Suppressor macrophage treated with lipopolysaccharide for 1 hour (primary cell): ENCODE measurements at places on chromosomes 5 and 9.

DNA sequence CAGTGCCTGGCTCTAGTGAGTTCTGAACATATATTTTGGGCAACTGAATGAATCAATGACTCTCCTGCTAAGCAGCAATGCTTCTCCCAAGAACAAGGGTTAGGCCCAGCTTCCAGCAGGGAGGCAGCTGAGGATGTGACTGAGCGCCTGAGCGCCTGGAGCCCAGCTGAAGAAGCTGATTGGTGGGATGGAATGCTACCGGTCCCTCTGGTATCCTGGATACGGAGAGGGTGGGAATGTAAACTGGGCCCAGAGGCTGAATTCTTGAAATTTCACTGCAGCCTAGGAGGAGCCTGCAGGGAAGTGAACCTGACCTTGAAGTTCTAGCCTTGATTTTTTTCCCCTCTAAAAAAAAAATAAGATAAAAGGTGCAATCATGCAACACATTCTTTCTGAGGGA lies 43.2 kb downstream of the WWC1 start:
- DNase-seq: no peak

GRCh38 chr5:178839319-178839704 lies 20.4 kb upstream of the ZNF354B start:
- DNase-seq: peak; percentile 76

DNA sequence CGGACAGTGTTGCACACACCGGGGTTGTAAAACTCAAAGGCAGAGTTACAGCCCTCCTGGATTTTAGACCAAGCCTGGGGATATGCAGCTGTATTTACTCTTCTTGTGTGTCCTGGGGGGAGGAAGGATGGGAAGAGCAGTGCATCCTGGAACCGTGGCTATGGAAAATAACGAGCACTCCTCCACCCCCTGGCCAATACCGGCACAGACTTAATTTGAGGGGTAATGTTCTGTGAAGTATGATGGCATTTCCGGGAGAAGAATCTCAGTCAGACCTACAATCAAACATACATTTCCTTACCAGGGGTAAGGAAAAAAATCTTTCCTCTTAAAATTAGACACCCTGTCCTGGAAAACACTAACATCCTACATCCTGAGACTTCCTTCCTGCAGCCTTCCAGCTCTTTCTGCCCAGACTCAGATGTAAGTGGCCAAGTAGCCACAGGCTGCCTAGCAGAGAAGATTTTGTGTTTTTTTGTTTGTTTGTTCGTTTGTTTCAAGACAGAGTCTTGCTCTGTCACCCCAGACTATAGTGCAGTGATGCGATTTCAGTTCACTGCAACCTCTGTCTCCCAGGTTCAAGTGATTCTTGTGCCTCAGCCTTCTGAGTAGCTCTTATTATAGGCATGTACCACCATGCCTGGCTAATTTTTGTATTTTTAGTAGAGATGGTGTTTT lies 11.0 kb upstream of the ERMP1 start:
- DNase-seq: no peak

DNA sequence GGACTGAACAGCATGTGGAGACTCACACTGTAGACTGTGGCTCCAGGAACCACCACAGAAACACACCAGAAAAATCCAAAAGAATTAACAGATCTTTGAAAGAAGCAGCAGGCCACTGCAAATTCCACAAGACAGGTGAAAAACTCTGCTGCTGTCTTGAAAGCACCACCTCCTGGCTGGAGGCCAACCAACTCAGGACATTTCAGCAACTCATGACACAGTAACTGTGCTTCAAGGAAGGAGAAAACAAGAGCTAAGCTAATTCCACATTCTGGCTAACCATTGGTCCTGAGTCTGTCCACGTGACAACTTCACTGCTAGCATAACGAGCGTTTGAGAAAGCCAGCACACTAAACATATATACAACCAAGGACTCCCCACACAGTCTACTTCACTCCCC lies 625.1 kb downstream of the PRELID2 start:
- DNase-seq: no peak

- peak; percentile 83 for DNase-seq
Observed at GRCh38 chr9:16871336-16872151, 1.1 kb upstream of the BNC2 start.

DNA sequence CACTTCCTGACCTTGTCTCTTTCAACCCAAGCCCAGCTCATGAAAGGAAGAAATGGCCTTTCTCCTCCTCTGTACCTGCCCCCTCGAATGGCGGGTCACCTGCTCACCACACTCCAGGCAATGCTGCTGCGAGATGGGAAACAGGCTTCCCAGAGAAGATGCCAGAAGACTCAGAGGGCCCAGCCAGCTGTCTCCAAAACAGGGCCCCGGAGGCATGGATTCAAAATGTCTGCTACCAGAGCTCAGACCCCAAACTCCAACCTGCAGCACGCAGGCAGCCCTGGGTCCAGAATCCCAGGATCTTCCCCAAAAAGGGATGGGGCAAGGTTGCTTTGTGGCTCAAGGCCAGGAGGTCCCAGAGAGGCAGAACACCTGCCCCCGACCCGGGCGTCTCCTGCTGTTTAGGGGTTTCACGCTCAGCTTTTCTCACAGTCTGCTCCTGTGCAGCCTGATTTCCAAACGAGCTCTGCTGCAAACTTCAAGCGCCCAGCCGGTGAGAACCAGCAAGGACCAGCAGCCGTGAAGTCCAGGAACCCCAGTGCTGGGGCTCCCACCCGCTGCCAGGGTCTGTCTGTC lies 42.5 kb downstream of the VAV2 start:
- DNase-seq: no peak

DNA sequence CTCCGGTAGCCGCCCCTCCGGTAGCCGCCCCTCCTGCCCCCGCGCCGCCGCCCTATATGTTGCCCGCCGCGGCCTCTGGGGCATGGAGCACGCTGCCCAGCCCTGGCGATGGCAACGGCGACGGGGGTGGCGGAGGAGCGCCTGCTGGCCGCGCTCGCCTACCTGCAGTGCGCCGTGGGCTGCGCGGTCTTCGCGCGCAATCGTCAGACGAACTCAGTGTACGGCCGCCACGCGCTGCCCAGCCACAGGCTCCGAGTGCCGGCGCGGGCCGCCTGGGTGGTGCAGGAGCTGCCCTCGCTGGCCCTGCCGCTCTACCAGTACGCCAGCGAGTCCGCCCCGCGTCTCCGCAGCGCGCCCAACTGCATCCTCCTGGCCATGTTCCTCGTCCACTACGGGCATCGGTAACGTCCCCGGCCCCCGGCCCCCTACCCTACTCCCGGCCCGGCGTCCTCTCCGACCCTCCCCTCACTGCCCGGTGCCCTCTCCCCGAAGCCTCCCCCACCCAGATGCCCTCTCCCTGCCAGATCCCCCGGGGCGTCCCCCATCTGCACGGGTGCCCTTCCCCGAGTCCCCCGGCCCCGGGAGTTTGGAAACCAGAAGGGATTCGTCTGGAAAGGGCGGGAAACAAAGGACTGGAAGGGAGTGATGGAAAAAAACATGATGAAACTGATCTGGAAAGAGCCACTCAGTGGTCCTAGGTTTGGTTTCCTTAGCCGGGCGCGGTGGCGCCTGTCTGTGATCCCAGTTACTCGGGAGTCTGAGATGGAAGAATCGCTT lies 417 bp downstream of the SRD5A1 start:
- DNase-seq: peak; percentile 39

GRCh38 chr9:16718952-16719351 lies 151.5 kb downstream of the BNC2 start:
- DNase-seq: no peak

GRCh38 chr5:150137168-150137957 lies 18.3 kb downstream of the PDGFRB start:
- DNase-seq: no peak

DNA sequence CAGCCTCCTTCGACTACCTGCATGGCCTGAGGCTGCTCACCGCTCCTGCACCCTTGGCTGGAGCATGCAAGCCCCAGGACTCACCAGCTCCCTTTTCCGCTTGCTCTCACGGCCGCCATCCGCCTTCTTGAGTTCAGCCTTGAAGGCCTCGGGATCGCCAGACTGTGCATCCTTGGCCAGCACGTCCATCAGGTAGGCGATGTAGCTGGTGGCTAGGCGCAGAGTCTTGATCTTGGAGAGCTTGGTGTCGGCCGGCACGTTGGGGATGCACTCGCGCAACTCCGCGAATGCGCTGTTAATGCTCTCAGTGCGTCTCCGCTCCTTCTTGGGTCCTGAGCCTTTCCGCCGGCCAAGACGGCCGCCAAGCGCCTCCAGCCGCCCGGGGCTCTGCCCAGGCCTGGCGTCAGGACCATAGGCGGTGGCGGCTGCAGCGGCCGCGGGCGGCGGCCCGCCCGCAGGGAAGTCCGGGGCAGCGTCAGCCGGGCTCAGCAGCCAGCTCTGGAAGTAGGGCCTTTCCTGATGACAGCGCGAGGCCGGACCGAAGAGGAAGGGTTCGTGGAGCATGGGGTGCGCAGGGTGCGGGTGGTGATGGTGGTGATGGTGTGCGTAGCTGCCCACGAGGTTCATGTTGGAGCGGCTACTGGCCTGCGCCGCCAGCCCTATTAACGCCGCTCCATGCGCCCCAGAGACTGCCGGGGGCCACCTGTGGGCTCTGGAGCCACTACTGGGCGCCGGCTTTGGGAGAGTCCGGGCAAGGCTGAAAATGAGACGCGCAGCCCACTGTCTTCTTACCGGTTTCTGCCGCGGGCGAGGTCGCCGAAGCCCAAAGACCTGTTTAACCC lies 424 bp downstream of the HAND1 start:
- peak; percentile 86 for DNase-seq

DNA sequence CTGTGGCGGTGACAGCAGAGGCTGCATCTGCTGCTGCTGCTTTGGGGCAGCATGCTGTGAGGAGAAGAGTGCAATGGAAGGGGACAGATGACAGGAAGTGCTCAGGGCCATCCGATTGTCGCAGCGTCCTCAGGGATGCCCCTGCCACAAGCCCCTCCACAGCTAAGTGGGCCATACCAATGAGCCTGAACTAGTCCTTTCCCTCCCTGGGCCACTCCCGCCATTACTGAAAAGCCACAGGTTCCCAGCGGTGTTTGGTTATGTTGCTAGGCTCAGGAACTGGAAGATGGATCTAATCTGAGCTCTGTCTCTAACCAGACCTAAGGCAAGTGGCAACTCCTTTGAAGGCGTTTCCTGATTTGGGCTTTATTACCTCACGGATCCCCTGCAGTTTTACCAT lies 109.2 kb downstream of the GAPVD1 start:
- no peak for DNase-seq

GRCh38 chr9:129362287-129363000 lies 184.4 kb upstream of the IER5L start:
- DNase-seq: no peak

- no peak for DNase-seq
Observed at GRCh38 chr5:168318240-168318639, 26.8 kb downstream of the WWC1 start.

- DNase-seq: no peak
Observed at GRCh38 chr9:126366366-126367011, 39.9 kb downstream of the MVB12B start.

GRCh38 chr5:2300861-2301574 lies 418.3 kb upstream of the IRX4 start:
- DNase-seq: no peak
